ENCODE measurements at places on chromosomes 5 and 9. TPM values are rescaled to one million over a fixed set of nuclear protein-coding genes. Genes with fewer than 3 reads are reported as not detected.

Gene TMEM232
- 6.1 TPM for polyA plus RNA-seq

Gene SLC36A1
- polyA plus RNA-seq = 13.0 TPM

Gene DOCK2
- polyA plus RNA-seq = 3.4 TPM

Gene EDIL3
- polyA plus RNA-seq = 46.8 TPM

Gene SHISAL2B
- not detected for polyA plus RNA-seq

Gene SPINK1
- polyA plus RNA-seq = 45.8 TPM

Gene C9orf152
- 0.50 TPM for polyA plus RNA-seq

Gene CCNJL
- 8.0 TPM for polyA plus RNA-seq

Gene PCDHB16
- 6.5 TPM for polyA plus RNA-seq

Gene CDKN2AIPNL
- polyA plus RNA-seq = 34.7 TPM

Gene PRDM9
- not detected for polyA plus RNA-seq

Gene SLC45A2
- 0.96 TPM for polyA plus RNA-seq

Gene SPINK7
- 0.82 TPM for polyA plus RNA-seq

Gene LURAP1L
- polyA plus RNA-seq = 22.7 TPM

Gene LCP2
- 3.1 TPM for polyA plus RNA-seq

Gene ABCA1
- polyA plus RNA-seq = 8.6 TPM

Gene SEMA5A
- polyA plus RNA-seq = 42.8 TPM

Gene TMC1
- polyA plus RNA-seq = 0.99 TPM

Gene SLC6A7
- polyA plus RNA-seq = 0.04 TPM

Gene IL13
- not detected for polyA plus RNA-seq

Gene PTGS1
- 3.9 TPM for polyA plus RNA-seq

Gene GPX3
- polyA plus RNA-seq = 1,367 TPM

Gene PAPPA
- 5.8 TPM for polyA plus RNA-seq

Gene IFNW1
- not detected for polyA plus RNA-seq

Gene PCDHAC1
- polyA plus RNA-seq = 0.06 TPM

Gene NUDT12
- polyA plus RNA-seq = 25.8 TPM

Gene CMBL
- 34.2 TPM for polyA plus RNA-seq

Gene GARIN3
- not detected for polyA plus RNA-seq

Gene PCDHB7
- 4.4 TPM for polyA plus RNA-seq

Gene TMEM252
- 6.7 TPM for polyA plus RNA-seq

Gene COL23A1
- 9.0 TPM for polyA plus RNA-seq

Gene SPOUT1
- 43.6 TPM for polyA plus RNA-seq

Gene CA9
- 0.57 TPM for polyA plus RNA-seq

Gene TPM2
- 160 TPM for polyA plus RNA-seq

Gene MACROH2A1
- 225 TPM for polyA plus RNA-seq

Gene GPRIN1
- 2.3 TPM for polyA plus RNA-seq

Gene WNT8A
- polyA plus RNA-seq = 0.09 TPM

Gene INSL4
- polyA plus RNA-seq = not detected

Gene SPINK4
- not detected for polyA plus RNA-seq

Gene ABO
- polyA plus RNA-seq = 19.2 TPM

Gene ENC1
- polyA plus RNA-seq = 59.3 TPM

Data from renal pelvis (tissue), 12 donors.